HFFc6 (cell line): ENCODE measurements at places on chromosomes 5 and 9. TPM values are rescaled to one million over a fixed set of nuclear protein-coding genes. Genes with fewer than 3 reads are reported as not detected.

The PTGES gene
- 11.3 to 26.0 TPM (median 12.3 TPM) in 3 replicates for total RNA-seq

The ASTN2 gene
- 8.0 to 10.7 TPM (median 9.6 TPM) in 3 replicates for total RNA-seq

The GADD45G gene
- total RNA-seq = not detected in 2 replicates

The SLC2A6 gene
- 12.6 to 13.5 TPM (median 13.5 TPM) in 3 replicates for total RNA-seq

DNA sequence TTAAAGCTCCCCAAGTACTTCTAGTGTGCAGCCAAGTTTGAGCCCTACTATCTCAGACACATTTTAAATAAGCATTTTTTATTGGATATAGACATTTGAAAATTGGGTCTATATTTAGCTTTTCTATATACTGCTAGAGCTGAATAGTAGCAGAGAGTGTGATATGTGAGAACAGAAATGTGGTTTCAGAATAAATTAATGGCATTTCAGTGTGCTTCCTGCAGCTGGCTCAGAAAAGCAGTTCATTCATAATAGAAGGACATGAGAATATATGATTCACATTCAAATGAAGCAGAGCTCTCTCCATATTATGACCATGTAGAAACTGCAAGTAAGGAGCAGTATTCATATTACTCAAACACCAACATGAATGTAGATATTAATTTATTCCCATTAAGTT is 464.0 kb downstream of the PTPRD start:
- no peak for DNase-seq
- H3K36me3 ChIP-seq = no peaks in the 10 kb centered on the region
- H3K4me3 ChIP-seq = no peak overlapping the region
- no peaks in the 10 kb centered on the region for H3K27me3 ChIP-seq
- H3K27ac ChIP-seq = no peak overlapping the region

- H3K36me3 ChIP-seq = no peaks in the 10 kb centered on the region
- peaks cover 18% of the 10 kb centered on the region for H3K4me1 ChIP-seq
- H3K27ac ChIP-seq = no peak overlapping the region
Observed at GRCh38 chr9:19988281-19988680, 199.4 kb upstream of the SLC24A2 start.

GRCh38 chr9:116208417-116209232 is 55.0 kb downstream of the PAPPA start:
- peaks cover 24% of the 10 kb centered on the region for H3K36me3 ChIP-seq
- H3K27ac ChIP-seq = peak overlapping the region; percentile 81
- H3K4me1 ChIP-seq = peaks cover 28% of the 10 kb centered on the region
- no peak overlapping the region for H3K4me3 ChIP-seq
- DNase-seq = peak; percentile 71

DNA sequence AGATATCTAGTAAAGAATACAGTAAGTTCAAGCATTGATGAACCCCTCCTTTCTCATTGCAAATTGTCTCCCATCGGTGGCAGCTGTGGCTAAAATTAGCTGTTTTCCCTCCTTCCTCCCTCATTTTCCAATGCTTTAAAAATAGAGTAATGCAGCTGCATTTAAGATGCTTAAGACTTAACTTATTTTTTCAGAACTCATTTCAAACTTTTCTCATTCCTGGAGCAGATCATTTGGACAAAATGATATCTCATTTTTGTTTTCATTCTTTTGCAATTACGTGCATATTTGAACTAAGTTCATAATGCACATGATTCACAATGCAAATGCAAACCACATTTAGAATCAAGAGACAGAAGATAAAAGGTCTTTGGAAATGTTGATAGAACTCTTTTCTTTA is 14.6 kb downstream of the HSPB3 start:
- peaks cover 42% of the 10 kb centered on the region for H3K4me1 ChIP-seq
- peak overlapping the region; percentile 86 for H3K4me3 ChIP-seq
- 0 out of 2 replicates have a peak, but pooled peaks cover 3% of the 10 kb centered on the region for H3K36me3 ChIP-seq
- H3K27me3 ChIP-seq = peaks cover 1% of the 10 kb centered on the region; the same call in 1 of the 2 replicates
- H3K27ac ChIP-seq = peak overlapping the region; percentile 89
- peak; percentile 33 for DNase-seq

DNA sequence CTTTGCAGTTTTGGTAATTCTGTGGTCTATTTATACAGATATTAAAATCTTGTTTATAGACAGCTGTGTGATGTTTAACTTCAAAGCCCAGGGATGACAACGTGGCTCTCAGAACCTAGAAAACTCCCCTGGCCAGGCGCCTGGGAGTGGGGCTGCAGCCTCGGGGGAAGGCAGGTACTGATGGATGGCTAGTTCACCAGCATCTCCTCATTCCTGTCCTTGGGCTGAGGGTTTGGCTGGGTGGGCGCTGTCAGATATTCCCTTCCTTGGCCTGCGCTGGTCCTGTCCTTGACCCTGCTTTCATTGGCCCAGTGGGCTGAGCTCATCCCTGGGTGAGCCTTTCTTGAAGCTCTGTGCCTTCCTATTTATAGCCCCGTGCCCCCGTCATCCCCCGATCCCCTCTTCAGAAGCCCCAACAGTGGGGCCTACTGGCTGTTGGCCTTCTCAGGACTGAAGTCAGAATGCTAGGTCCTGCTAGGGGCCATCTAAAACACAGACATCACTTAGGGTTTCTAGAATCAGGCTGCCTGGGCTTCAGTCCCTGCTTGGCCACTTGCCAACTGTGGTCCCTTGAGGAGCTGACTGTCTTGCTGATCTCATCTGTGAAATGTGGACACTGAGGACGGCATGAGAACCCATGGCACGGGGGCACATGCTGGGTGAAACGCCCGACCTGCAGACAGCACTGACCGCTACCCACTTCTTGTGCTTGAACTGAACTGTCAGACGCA is 20.9 kb downstream of the SH3GLB2 start:
- DNase-seq = no peak
- H3K4me3 ChIP-seq = no peak overlapping the region
- H3K4me1 ChIP-seq = no peaks in the 10 kb centered on the region
- H3K27ac ChIP-seq = no peak overlapping the region
- peaks cover 4% of the 10 kb centered on the region for H3K27me3 ChIP-seq

GRCh38 chr5:153496835-153497234 is 6.4 kb downstream of the GRIA1 start:
- peak; percentile 46 for DNase-seq
- H3K27ac ChIP-seq = no peak overlapping the region
- no peaks in the 10 kb centered on the region for H3K36me3 ChIP-seq
- no peak overlapping the region for H3K4me3 ChIP-seq

GRCh38 chr5:154753792-154754191 is 1.4 kb upstream of the LARP1 start:
- H3K4me3 ChIP-seq = peak overlapping the region; percentile 87
- H3K27ac ChIP-seq = peak overlapping the region; percentile 98
- peaks cover 32% of the 10 kb centered on the region for H3K4me1 ChIP-seq
- peaks cover 5% of the 10 kb centered on the region for H3K36me3 ChIP-seq
- DNase-seq = peak; percentile 92
- no peaks in the 10 kb centered on the region for H3K27me3 ChIP-seq

The PCA3 gene
- not detected in 3 replicates for total RNA-seq

The THBS4 gene
- 0.23 to 0.71 TPM (median 0.37 TPM) in 3 replicates for total RNA-seq

DNA sequence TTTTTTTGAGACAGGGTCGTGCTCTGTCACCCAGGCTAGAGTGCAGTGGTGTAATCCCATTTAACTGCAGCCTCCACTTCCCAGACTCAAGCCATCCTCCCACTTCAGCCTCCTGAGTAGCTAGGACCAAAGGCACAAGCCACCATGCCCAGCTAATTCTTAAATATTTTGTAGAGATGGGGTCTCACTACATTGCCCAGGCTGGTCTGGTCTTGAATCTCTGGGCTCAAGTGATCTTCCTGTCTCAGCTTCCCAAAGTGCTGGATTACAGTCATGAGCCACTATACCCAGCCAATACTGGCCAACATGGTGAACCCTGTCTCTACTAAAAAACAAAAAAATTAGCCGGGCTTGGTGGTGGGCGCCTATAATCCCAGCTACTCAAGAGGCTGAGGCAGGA is 6.8 kb downstream of the DCAF12 start:
- H3K27me3 ChIP-seq = no peaks in the 10 kb centered on the region
- peaks cover 40% of the 10 kb centered on the region for H3K36me3 ChIP-seq
- DNase-seq = no peak
- H3K4me3 ChIP-seq = no peak overlapping the region

DNA sequence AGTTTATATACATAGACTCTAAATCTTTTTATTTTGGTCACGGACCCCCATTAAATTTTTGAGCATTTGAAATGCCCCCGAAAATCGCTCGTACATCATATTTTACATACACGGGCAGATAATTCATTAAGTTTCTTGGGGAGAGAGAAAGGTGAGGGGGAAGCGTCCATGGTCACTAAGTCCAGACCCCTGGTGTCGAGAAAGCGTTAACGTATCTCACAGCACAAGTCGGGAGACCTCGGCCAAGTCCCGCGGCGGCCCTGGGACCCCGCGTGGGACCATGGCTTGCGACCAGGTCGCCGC is 794 bp downstream of the PTBP3 start:
- H3K27ac ChIP-seq = peak overlapping the region; percentile 86
- peaks cover 46% of the 10 kb centered on the region for H3K4me1 ChIP-seq
- DNase-seq = no peak
- H3K27me3 ChIP-seq = no peaks in the 10 kb centered on the region; the same call in 1 of the 2 replicates
- H3K4me3 ChIP-seq = peak overlapping the region; percentile 91

- H3K27ac ChIP-seq = no peak overlapping the region
- H3K4me3 ChIP-seq = no peak overlapping the region
- no peaks in the 10 kb centered on the region; the same call in 1 of the 2 replicates for H3K27me3 ChIP-seq
- no peaks in the 10 kb centered on the region for H3K4me1 ChIP-seq
Observed at GRCh38 chr9:108691614-108692013, 164.2 kb downstream of the ACTL7B start.

The SEMA5A gene
- 58.3 to 67.2 TPM (median 61.4 TPM) in 3 replicates for total RNA-seq

GRCh38 chr9:92147030-92147851 is 32.0 kb upstream of the SPTLC1 start:
- peak overlapping the region; percentile 60 for H3K4me3 ChIP-seq
- H3K27ac ChIP-seq = peak overlapping the region; percentile 94
- H3K36me3 ChIP-seq = no peaks in the 10 kb centered on the region; the same call in 1 of the 2 replicates
- H3K27me3 ChIP-seq = peaks cover 2% of the 10 kb centered on the region; the same call in 1 of the 2 replicates
- H3K4me1 ChIP-seq = peaks cover 65% of the 10 kb centered on the region
- DNase-seq = peak; percentile 93

- peak overlapping the region; percentile 34; the same call in 1 of the 2 replicates for H3K27ac ChIP-seq
- H3K27me3 ChIP-seq = no peaks in the 10 kb centered on the region
- peak; percentile 61 for DNase-seq
- no peaks in the 10 kb centered on the region for H3K36me3 ChIP-seq
- H3K4me1 ChIP-seq = peaks cover 60% of the 10 kb centered on the region
Observed at GRCh38 chr9:70484232-70485130, 70.0 kb upstream of the KLF9 start.

DNA sequence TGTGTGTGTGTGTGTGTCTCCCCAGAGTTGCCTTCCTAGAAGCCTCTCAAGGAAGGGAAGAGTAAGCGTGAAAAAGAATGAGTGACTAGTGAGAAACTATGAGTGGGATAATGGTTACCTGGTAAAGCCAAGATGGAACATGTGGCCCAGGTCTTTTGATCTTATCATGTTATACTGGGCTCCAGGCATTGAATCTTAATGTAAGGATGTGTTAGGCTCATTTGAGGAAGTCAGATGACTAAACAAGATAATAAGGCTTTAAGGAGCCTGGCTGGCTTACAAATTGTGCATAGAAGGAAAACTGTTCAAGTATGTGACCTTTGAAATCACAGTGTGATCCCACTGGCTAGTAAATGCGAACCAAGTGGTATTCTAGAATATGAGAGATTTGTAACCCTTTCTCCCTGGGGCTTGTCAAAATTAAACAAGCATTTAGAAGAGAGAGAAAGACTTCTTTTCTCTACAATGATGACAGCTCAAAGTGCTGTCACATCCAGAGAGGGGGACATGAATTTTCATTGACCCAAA is 29.9 kb upstream of the HMHB1 start:
- H3K36me3 ChIP-seq = no peaks in the 10 kb centered on the region
- H3K27ac ChIP-seq = peak overlapping the region; percentile 4; the same call in 1 of the 2 replicates
- H3K27me3 ChIP-seq = no peaks in the 10 kb centered on the region; the same call in 1 of the 2 replicates

- no peak overlapping the region for H3K27ac ChIP-seq
- H3K36me3 ChIP-seq = no peaks in the 10 kb centered on the region
- DNase-seq = no peak
- H3K4me1 ChIP-seq = no peaks in the 10 kb centered on the region
Observed at GRCh38 chr5:102312586-102313370, 16.7 kb upstream of the SLCO4C1 start.

The C5orf46 gene
- total RNA-seq = 0.77 TPM in 1 of 3 replicates, not detected in the others

DNA sequence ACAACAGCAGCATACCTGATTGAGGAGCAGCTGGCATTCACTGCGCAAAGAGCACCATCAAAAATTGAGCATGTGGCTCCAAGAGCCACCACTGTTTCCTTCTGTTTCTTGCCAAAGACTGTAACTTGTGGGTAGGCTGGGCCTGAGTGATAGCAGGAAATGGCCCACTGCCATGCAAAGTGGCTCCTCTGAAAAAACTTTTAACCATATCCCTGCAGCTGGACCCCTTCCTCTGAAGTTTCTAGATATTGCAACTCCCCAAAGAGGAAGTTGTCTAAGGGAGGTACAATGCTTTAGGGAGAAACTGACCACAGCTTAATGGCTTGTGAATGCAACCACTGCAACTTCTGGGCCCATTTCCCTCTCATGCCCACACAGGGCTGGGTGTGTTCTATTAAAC is 355.4 kb upstream of the PDE4D start:
- H3K36me3 ChIP-seq = no peaks in the 10 kb centered on the region
- DNase-seq = no peak
- H3K27me3 ChIP-seq = no peaks in the 10 kb centered on the region
- no peak overlapping the region for H3K4me3 ChIP-seq
- no peak overlapping the region for H3K27ac ChIP-seq
- H3K4me1 ChIP-seq = no peaks in the 10 kb centered on the region

DNA sequence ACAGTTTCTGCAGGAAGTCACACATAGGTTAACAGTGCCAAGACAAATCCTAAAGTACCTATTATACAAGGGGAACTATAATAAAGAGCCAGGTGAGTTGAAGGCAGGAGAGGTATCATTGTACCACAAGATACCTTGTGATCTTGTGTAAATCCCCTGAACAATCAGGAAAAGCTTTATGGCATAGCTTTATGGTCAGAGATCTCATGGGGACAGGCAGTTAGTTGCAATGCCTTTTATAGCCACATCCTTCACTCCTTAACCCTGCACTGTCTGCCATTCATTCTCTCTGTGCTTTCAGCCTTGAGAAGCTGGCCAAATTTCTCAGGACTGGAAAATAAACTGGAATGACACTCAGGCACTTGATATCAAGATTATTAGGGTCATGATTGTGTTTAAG is 97.0 kb downstream of the GHR start:
- DNase-seq = no peak
- no peaks in the 10 kb centered on the region for H3K4me1 ChIP-seq
- H3K36me3 ChIP-seq = no peaks in the 10 kb centered on the region
- H3K27me3 ChIP-seq = no peaks in the 10 kb centered on the region
- no peak overlapping the region for H3K27ac ChIP-seq
- no peak overlapping the region for H3K4me3 ChIP-seq

GRCh38 chr5:1033178-1033577 is 24.6 kb downstream of the NKD2 start:
- H3K27me3 ChIP-seq = peaks cover 9% of the 10 kb centered on the region
- no peaks in the 10 kb centered on the region for H3K4me1 ChIP-seq
- H3K4me3 ChIP-seq = no peak overlapping the region
- no peak overlapping the region for H3K27ac ChIP-seq
- DNase-seq = no peak

GRCh38 chr5:123874600-123875201 is 362.7 kb downstream of the CSNK1G3 start:
- H3K27me3 ChIP-seq = no peaks in the 10 kb centered on the region; the same call in 1 of the 2 replicates
- H3K4me3 ChIP-seq = no peak overlapping the region
- H3K36me3 ChIP-seq = no peaks in the 10 kb centered on the region
- 0 out of 2 replicates have a peak overlapping the region, but pooled peaks have one; percentile 8 for H3K27ac ChIP-seq
- DNase-seq = no peak
